Substantia nigra (tissue), 51 donors: ENCODE measurements at places on chromosomes 7 and 10.

DNA sequence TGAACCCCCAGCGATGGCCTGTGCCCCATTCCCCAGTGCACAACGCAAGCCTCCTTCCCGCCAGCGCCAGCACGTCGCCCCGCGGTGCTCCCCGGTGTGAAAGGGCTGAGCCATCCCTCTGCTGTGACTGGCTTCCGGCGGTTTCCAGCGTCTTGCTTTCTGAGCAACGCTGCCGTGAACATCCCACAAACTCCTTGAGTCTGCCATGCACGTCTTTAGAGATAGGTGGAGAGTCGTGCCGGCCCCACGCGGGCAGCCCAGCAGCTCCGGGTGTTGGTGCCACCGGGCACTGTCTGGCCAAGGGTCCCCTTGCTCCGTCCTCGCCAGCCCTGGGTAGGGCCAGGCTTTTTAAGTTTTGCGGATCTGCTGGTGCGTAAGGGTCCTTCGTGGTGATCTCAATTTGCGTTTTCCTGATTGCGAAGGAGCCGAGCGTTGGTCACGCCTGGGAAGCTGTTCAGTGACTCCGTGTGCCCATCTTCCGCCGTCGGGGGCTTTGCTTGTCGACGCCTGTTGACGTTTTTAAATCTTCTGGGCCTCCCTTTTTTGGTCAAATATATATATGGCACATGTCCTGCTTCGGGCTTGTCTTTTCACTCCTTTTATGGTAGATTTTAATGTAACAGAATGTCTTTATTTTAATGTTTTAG, 70.6 kb downstream of the FOXL3 start:
- DNase-seq, result no peak

DNA sequence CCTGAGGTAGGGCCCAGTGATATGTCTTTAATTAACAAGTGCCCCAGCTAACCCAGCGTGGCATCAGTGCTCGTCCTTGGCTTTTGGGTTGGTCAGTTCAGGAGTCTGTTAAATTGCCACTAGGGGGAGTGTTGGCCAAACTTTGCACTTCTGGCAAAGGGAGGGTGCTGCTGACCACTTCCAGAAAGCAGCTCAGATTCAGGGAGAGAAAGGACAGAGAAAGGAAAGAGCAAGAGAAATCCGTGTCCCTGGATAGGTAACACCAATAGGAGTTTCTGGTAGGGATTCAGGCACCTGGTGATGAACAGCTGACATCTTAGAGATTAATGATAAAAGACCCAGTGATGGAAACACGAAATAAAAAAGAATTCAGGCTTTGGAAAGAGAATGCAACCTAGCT, 243.1 kb upstream of the AOAH start:
- no peak for DNase-seq

DNA sequence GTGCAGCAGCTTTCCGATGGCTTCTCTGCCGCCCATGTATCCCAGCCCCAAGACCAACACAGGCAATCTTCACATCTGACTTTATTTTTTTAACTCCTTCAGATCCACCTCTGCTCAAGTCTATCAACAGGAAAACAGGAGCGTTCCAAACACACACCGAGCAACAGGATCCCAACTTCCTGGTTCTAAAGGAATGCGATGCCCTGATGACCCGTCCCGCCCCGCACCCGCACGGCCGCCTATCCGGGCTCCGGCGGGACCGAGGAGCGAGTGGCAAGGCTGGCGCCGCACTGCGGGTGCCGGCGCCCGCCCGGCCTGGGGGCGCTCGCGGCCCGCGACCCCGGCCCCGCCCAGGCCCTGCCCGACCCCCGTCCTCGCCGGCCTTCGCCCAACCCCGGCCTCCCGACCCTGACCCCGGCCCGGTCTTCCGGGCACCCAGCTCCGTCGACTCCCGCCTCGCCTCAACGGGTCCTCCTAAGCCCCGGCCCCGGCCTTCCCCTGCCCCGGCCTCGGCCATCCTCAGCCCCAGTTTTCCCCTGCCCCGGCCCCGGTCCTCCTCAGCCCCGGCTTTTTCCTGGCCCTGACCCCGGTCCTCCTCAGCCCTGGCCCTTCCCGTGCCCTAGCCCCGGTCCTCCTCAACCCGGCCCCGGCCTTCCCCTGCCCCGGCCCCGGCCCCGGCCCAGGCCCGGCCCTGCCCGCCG, 730 bp downstream of the LARP4B start:
- no peak for DNase-seq

- no peak for DNase-seq
Measured at GRCh38 chr10:51291961-51292360, 217.7 kb downstream of the PRKG1 start.

DNA sequence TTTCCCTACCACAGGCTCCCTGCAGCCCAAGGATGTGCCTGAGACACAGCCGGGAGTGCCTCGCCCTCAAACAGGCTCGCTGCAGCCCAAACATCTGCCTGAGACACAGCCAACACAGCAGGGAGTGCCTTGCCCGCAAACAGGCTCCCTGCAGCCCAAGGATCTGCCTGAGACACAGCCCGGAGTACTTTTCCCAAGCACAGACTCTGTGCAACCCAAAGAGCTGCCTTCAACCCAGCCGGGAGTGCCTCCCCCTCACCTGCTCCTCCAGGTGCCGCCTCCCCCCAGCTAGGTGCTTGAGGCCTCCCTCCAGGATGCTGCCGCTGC, 42.9 kb downstream of the ANTXRL start:
- DNase-seq, result no peak

DNA sequence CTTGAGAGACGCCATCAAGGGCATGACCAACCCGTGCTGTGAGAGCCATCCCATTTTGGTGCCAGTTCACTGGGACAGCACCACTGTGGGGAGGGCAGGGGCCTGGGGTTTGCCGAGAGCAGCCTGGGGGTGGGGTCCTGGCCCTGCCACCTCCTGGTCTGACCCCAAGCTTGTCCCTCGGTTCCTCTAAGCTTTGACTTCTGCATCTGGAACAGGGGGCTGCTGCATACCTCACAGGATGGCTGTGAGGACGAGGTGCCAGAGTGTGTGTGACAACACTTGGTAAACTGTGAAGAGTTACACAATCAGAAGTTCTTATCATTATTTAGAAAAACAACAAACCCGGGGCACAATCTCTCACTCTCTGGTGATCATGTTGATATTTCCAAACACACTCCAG, 89.9 kb downstream of the CRTAC1 start:
- no peak for DNase-seq

DNA sequence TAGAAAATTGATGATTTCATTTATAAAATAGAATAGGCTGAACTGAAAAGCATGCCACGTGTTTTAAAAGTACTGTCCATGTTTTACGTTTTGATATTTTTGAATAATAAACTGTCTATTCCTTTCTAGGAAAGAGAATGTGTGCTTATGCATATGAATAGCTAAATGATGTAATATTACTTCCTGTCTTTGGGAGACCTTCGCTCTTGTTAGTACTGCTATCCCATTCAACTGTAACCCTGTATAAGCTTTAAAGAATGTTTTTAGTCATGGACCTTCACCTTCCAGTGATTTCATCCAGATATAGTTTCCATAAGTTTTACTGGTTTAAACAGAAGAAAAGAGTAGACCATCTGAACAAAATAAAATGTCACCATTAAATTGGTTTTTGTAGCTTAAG, 274.4 kb upstream of the SEMA3A start:
- DNase-seq, result no peak

DNA sequence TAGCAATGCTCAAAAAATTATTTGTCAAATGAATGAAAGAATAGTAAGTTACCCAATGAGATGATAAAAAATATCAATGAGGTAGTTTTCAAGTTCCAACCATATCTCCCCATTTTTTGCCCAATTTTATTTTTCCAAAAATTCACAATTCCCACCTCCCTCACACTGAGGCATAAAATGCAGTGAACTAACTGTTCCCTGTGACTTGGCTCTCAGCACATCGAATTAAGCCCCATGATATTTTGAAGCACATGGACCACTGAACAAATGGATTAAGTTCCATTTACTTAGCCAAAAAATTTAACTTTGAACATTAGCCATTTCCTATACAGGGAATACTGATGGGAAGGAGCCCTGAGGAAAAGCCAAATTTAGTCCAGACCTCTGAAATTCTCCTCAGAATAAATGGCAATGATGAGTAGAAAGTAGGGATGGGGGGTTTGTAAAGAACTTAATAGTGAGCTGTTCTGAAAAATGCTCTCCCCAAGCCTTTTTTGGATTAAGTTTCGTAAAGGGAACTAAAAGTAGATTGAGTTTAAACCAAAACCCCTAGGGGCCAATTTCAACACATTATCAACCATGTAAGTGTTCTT, 166.3 kb upstream of the GRM3 start:
- no peak for DNase-seq

GRCh38 chr7:116786791-116787443, 75.5 kb upstream of the CAPZA2 start:
- DNase-seq, result no peak

GRCh38 chr10:110387983-110388686, 83.4 kb upstream of the SMNDC1 start:
- no peak for DNase-seq

DNA sequence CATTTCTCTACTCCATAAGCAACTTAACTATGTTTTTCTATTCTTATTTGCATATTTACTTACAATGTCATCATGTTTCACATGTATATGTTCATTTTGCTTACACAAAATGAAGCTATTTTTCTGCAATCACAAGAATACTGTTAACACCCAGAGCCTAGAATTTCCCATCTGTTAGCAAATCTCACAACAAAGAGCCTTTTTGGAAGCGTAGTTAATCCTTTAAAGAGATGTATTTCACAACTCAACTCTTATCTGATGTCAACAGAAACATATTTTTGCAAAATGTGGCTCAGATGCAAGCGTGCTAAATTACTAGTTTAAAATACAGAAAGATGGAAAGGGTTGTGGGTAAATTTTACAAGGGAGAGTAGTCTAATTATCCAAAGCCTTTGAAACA, 110.6 kb upstream of the COL1A2 start:
- no peak for DNase-seq

- DNase-seq, result no peak
Measured at GRCh38 chr7:131010029-131010716, 276.2 kb upstream of the KLF14 start.

DNA sequence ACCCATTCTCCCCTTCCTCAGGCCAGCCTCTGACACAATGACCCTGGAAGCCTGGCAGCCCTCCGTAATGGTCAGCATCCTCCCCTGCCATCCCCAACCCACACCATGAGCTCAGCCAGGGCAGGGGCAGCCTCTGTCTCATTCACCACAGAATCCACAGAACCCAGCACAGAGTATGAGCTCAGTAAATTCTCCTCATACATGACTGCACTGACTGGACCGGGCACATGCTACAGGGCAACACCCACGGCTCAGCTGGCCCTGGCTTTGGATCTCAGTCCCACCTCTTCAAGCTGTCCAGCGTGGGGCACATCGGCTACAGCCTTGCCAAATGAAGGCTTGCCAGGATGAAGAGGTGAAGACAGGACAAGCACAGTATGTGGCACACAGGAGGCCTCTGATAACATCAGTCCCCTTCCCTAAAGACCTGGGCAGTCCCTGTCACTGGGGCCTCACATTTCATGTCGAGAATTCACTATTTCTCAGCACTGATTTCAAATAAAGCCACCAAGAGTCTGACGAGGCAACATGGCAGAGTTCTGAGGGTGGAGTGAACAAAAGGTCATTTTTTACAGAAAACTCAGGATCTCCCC, 7.9 kb downstream of the GPRIN2 start:
- DNase-seq, result no peak

DNA sequence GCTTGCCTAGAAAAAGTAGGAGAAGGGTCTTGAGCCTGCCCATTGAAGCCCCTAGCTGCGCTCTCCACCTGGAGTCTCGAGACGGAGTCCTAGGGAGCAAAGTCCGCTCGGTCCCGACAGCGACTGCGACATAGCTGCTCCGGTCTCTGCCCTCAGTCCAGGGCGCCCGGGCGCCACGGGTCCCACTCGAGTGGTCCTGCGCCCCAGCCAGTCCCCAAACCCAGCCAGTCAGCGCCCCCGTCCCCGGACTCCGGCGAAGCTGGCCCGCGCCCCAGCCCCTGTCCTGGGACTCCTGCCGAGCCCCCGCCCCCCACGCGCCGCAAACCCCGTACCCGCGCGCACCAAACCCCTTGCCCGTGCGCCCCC, 490 bp downstream of the TNS3 start:
- no peak for DNase-seq

DNA sequence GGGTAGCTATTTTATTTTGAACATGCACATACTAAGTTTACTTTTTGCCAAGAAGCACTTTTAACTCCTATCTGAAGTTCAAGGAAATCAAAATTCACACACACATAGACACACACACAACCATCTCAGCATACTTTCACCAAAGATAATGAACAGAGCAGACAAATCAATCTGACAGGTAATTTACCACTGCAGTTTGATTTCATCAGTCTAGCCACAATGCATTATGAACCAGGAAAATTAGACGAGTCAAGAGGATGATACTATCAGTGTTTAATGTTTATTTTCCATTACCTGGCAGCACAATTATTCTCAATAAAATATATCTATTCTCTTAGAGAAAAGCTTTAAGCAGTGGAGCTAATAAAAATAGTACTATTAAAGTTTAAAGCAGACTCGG, 147.9 kb downstream of the ARHGAP12 start:
- DNase-seq, result no peak

GRCh38 chr10:1054684-1055083, 1.5 kb upstream of the WDR37 start:
- no peak for DNase-seq

DNA sequence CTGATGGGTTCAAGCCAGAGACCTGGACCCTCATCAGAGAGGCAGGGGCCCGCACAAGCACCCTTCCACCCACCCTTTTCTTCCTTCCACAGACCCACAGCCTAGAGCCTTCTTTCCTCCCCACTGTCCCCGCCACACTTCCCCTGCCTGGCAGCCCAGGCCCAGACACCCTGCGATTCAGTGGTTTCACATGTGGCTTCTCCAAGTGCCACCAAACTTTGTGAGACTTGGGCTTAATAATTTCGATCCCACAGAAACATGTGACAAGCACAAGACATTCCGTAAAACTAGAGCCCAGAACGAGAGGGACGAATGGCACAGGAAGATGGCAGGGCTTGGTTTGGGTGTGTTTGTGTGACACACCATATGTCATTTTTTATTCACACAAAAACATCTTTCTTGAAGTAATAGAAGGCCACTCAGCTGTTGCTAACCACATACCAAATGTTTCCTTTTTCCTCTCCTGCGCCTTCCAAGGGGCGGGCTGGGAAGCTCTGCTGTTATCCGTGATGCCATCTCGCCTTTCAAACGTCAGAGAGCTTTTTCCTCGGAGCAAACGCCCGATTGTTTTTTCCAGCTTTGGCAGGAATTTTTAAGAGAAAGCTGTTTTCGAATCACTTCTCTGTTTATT, 162.9 kb downstream of the GRK5 start:
- DNase-seq, result no peak

GRCh38 chr10:69696073-69696731, 66.2 kb downstream of the FAM241B start:
- no peak for DNase-seq

GRCh38 chr10:99966306-99966705, 43.4 kb downstream of the DNMBP start:
- no peak for DNase-seq
